Central memory CD8-positive, alpha-beta T cell (primary cell): ENCODE measurements at places on chromosomes 3 and 15.

GRCh38 chr3:54533856-54534255 lies 394.0 kb downstream of the LRTM1 start:
- DNase-seq = no peak
- H3K36me3 ChIP-seq = peaks cover 2% of the 10 kb centered on the region

DNA sequence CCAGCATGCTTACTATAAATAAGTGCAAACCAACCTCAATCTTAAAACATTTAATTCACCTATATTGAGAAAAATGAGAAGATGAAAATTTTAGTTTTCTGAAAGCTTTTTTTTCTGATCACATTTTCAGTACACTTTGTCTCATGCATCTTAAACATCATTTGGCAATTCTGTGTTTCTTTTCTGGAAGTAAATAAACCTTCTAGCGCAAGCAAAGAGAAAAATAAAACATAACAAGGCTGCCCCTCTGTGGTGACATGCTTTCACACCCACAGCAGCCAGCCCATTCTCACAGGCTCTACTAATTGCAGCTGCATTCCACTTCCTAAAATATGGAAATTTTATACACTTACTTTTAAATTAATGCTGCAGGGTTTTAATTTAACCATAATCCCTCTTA lies 90.1 kb downstream of the NEK10 start:
- no peaks in the 10 kb centered on the region for H3K4me1 ChIP-seq
- H3K36me3 ChIP-seq = no peaks in the 10 kb centered on the region
- no peak overlapping the region for H3K4me3 ChIP-seq
- H3K27me3 ChIP-seq = no peaks in the 10 kb centered on the region
- H3K27ac ChIP-seq = no peak overlapping the region

GRCh38 chr3:145490088-145491048 lies 670.6 kb downstream of the PLOD2 start:
- no peak overlapping the region for H3K4me3 ChIP-seq
- no peaks in the 10 kb centered on the region for H3K4me1 ChIP-seq
- H3K27me3 ChIP-seq = no peaks in the 10 kb centered on the region
- no peak for DNase-seq

DNA sequence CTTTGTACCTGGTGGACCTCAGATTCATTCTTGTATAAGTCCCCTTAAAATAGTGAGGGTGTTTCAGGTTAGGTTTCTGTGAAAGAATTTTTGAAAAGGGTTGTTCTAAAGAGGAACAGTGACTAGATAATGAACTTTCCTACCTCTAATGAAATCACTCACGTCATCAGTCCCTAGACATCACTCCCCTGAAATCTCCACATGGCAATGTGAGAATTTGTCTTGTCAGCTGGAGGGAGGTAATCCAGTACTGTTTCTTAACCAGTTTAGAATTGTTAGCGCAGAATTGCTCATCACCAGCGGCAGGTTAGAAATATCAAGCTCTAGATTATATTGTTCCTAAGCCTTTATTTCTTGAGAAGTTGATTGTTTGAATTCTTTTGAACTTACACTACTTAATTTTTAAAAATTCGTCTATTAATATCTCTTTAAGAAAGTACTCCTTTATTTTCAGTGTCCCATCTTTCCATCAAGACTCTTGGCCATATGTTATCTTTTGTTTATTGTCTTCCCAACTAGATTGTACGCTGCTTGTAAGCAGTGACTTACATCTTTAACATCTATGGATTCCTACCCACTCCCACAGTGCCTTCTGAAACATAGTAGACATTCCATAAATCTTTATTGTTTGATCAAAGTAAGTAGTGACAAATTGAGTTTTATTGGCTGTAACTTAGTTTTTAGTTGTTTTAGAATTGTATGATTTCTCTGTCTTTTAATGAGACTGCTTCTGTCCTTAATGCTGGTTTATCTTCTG lies 52.8 kb downstream of the RASA2 start:
- peaks cover 34% of the 10 kb centered on the region for H3K36me3 ChIP-seq
- peak overlapping the region; percentile 30 for H3K27ac ChIP-seq
- no peak overlapping the region for H3K4me3 ChIP-seq
- no peaks in the 10 kb centered on the region for H3K27me3 ChIP-seq
- peaks cover 46% of the 10 kb centered on the region for H3K4me1 ChIP-seq

DNA sequence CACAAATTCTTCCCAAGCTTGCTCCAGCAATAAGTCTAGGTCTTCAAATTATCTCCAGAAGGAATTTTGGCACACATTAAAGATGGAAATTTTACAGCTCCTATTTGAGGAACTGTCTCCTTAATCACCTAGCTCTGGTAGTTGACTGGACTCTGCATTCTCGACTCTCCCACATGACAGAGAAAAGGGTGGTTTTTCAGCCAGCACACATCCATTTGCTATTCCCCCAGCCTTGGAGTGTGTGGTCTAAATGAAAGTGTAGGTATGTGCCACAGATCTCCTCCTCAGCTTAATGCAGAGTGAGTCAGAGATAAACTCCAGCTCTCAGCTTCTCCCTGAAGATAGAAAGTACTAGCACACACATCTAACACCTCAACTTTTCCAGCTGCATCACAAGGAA lies 62.2 kb upstream of the ALCAM start:
- H3K4me1 ChIP-seq = no peaks in the 10 kb centered on the region
- H3K27ac ChIP-seq = no peak overlapping the region
- H3K4me3 ChIP-seq = no peak overlapping the region
- no peaks in the 10 kb centered on the region for H3K36me3 ChIP-seq
- peaks cover 11% of the 10 kb centered on the region for H3K27me3 ChIP-seq

GRCh38 chr15:99385865-99386264 lies 134.6 kb downstream of the LRRC28 start:
- no peaks in the 10 kb centered on the region for H3K27me3 ChIP-seq
- H3K27ac ChIP-seq = no peak overlapping the region
- DNase-seq = no peak
- no peaks in the 10 kb centered on the region for H3K4me1 ChIP-seq

DNA sequence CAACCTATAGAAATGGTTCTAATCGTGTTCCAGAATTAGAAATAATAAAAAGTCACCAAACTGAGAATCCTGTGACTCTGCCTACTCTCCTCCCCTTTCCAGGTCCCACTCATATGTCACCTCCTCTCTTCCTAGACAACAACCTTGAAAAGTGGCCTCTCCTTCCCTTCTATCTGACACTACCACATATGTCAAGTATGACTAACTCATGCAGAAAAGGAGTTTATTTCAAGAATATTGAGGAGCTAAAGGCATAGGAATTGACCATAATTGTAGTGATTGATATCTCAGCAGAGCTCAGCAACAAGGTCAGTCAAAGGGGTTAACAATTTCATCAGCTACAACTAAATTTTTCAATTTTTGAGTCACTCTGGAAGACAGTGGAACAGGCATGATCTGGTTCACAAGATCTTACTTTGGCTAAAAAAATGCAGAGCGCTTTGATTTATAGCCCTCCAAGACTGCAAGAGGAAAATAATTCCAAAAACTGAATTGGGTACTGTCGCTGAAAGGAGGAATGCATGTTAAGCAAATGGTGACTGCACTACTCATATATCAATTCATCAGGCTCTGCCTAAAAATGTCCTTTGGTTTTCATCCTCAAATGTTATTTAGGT lies 160.6 kb upstream of the ARHGEF26 start:
- H3K27me3 ChIP-seq = peaks cover 8% of the 10 kb centered on the region
- no peak for DNase-seq
- H3K4me3 ChIP-seq = no peak overlapping the region
- H3K27ac ChIP-seq = no peak overlapping the region
- no peaks in the 10 kb centered on the region for H3K4me1 ChIP-seq

DNA sequence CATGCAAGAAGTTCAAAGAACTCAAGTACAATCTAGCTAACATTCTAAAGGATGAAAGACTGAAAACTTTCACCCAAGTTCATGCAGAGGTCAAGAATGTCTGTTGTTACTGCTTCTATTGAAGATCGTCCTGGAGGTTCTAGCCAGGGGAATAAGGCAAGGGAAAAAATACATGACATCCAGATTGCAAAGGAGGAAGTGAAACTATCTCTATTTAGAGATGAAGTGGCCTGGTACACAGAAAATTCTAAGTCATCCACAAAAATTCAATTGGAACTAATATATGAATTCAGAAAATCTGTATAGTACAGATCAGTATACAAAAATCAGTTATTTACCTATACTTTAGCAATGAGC lies 693.0 kb downstream of the NR2F2 start:
- no peak for DNase-seq
- no peak overlapping the region for H3K27ac ChIP-seq

DNA sequence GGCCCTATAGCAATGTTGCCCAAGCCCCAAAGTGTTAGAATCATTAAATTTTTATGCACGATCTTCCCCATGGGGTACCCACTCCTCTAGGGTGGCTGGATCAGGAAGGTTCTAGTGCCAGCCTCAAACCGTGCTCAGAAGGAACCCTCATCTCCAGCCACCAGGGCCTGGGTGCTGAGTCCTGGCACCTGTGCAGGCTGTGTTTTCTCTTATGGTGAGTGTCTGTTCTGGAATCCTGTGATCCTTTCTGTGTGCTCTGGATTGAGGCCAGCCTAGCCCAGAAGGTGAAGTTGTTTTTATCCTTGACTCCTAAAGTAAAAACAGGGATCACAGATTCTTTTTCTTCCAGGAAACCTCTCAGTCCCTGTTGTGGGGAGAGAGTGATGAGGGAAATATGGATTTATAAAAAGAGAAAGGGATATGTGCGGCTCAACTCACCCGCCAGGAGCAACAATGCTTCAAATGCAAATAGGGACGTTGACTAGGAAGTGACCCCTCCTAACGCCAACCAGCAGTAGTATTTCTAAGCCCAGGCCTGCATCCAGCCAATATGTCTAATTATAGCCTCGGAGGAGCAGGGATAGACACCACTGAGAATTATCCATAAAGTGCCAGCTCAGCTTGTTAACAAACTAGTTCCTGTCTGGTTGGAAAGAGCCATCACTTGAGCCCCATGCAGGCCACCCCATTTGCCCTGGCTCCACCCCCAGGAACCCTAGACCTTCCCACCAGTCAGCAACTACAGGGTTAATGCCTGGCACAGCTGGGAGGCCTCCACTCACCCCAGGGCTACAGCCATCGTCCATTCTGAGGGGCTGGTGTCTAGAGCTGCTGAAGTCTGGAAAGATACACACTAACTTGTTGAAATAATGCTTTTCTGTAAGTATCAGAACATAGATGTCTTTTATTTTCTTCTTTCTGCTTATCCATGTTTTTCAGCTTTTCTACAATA lies 513.5 kb upstream of the PROK2 start:
- H3K27me3 ChIP-seq = peaks cover 10% of the 10 kb centered on the region
- no peaks in the 10 kb centered on the region for H3K36me3 ChIP-seq
- no peak overlapping the region for H3K4me3 ChIP-seq
- H3K27ac ChIP-seq = no peak overlapping the region
- DNase-seq = no peak

- H3K27ac ChIP-seq = no peak overlapping the region
- H3K27me3 ChIP-seq = peaks cover 35% of the 10 kb centered on the region
- H3K4me1 ChIP-seq = no peaks in the 10 kb centered on the region
- DNase-seq = no peak
- H3K36me3 ChIP-seq = no peaks in the 10 kb centered on the region
Observed at GRCh38 chr3:138440121-138440521, 5.7 kb downstream of the ESYT3 start.

DNA sequence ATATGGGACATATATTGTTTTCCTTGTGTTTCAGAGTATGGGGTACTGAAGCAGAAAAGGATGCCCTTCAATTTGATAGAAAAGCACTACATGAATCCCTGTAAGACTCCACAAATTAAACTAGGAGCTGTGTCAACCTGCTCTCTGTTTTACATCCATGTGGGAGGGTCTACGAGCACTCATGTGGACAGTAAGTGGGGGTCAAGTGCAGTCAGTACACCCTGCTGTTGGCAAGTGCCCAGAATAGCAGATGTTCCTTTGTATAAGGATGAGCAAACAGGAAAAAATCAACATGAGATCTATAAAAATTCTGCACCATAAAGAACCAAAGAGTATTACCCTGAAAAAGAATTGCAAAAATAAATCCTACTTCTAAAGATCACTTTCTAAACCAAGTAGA lies 659.9 kb downstream of the SI start:
- no peak overlapping the region for H3K27ac ChIP-seq
- no peaks in the 10 kb centered on the region for H3K36me3 ChIP-seq
- no peak overlapping the region for H3K4me3 ChIP-seq
- no peak for DNase-seq
- H3K27me3 ChIP-seq = no peaks in the 10 kb centered on the region

DNA sequence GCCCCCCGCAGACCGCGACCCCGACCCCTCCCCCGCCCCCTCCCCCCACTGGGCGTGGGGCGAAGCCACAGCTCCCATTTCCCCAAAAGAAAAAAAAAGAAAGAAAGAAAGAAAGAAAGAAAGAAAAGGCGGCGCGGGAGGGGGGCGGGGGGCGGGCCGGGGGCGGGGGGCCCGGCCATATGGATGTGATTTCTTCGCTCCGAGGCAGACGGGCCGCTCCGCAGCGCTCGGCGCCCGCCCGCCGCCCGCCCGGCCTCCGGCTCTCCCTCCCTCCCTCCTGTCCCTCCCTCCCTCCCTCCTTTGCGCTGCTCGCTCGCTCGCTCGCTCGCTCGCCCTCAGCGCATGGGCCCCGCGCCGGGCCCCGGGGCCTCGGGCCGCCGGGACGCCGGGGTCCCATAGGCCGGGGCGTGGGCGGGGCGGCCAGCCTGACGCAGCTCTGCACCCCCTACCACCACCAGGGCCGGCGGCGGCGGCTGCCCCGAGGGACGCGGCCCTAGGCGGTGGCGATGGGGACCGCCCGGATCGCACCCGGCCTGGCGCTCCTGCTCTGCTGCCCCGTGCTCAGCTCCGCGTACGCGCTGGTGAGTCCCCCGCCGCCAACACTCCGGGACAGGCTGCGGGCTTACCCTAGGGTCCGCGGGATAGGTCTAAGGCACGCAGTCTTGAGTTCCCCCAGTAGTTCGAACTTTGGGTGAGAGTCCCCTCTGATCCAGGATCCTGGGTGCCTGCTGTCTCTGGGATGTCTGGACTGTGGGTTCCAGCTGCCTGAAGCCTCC lies 5.7 kb downstream of the PTH1R start:
- H3K4me3 ChIP-seq = peak overlapping the region; percentile 58
- DNase-seq = no peak
- H3K27ac ChIP-seq = no peak overlapping the region
- H3K36me3 ChIP-seq = no peaks in the 10 kb centered on the region

- no peak overlapping the region for H3K27ac ChIP-seq
- peaks cover 34% of the 10 kb centered on the region for H3K27me3 ChIP-seq
- no peak for DNase-seq
- H3K36me3 ChIP-seq = no peaks in the 10 kb centered on the region
- H3K4me1 ChIP-seq = no peaks in the 10 kb centered on the region
- H3K4me3 ChIP-seq = no peak overlapping the region
Observed at GRCh38 chr3:133283958-133284807, 115.7 kb upstream of the BFSP2 start.
